CD4-positive, alpha-beta T cell treated with Interleukin-15 for 1 hour (primary cell): ENCODE measurements at places on chromosomes 5 and 9.

GRCh38 chr5:72107131-72107900, at the start of gene MAP1B:
MAP1B (plus strand) TSS chr5:72107475; CDS start chr5:72107532, 57 bp downstream.
- DNase-seq = no peak

DNA sequence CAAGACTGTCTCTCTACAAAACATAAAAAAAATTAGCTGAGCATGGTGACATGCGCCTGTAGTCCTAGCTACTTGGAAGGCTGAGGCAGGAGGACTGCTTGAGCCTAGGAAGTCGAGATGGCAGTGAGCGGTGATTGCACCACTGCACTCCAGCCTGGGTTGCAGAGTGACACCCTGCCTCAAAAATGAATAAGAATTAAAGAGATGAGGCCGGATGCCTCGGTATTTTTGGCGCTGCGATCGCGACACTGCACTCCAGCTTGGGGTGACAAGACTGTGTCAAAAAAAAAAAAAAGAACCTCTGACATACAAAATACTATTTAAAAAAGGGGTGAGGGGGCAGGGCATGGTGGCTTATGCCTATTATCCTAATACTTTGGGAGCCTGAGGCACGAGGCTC, 7.3 kb downstream of the GPBP1 start:
- no peak for DNase-seq

- no peak for DNase-seq
These were observed 111.0 kb upstream of the CPEB4 start for GRCh38 chr5:173777149-173777548.

DNA sequence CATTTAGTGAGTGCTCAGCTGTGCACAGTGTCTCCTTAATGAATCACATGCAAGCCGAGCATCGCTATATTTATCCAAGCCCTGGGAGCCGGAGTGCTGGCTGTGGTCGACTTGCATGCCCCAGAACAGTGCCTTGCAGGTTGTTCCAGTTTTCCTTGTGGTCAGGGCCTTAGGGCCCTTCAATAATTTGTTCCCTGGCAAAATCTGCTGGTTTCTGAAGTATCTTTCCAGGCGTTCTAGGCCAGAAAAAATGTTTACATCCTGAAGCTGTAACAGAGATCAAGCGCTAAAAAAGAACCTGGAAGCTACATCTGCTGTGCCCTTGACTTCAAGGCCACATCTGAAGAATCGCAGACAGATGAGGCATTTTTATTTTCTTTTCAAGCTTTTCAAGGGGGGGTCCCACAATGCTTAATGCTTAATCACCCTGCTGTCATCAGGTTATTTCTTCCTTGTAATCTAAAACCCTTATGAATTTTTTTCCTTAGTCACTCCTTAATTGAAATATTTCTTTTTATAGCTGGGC, 105.8 kb downstream of the DOCK2 start:
- DNase-seq = no peak

- no peak for DNase-seq
These were observed 754 bp downstream of the DCAF12 start for GRCh38 chr9:34125681-34126206.
